Cerebellum (tissue), 4 donors: ENCODE measurements at places on chromosomes 1 and 21.

- no peak for DNase-seq
These were observed 7.0 kb downstream of the COLGALT2 start for GRCh38 chr1:184030433-184031091.

- DNase-seq: peak; percentile 56
These were observed 19.8 kb downstream of the SPRTN start for GRCh38 chr1:231357831-231358354.

GRCh38 chr1:234871710-234872271 lies 256.8 kb downstream of the TOMM20 start:
- no peak for DNase-seq

- no peak for DNase-seq
These were observed 4.2 kb downstream of the MANEAL start for GRCh38 chr1:37797750-37798345.

- DNase-seq: no peak
These were observed 2.0 kb downstream of the PLXNA2 start for GRCh38 chr1:208242146-208242545.

- no peak for DNase-seq
These were observed 30.7 kb downstream of the CA6 start for GRCh38 chr1:8976338-8976737.

DNA sequence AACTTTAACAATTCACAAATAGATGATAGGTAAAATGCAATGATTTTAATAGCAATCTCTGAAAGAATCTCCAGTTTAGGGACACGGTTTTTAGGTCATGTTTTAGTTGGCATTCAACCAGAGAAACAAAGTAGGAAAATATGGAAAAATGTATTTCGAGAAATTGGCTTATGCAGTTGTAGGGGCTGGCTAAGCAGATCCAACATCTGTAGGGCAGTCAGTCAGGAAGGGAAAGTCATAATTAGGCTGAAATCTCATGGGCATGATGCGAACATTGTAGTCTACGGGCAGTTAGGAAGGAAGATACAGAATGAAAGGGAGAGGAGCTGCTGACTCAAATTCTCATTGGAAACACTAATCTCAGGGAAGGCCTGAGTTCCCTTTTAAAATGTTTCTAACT lies 1276.0 kb upstream of the ADGRL4 start:
- no peak for DNase-seq

DNA sequence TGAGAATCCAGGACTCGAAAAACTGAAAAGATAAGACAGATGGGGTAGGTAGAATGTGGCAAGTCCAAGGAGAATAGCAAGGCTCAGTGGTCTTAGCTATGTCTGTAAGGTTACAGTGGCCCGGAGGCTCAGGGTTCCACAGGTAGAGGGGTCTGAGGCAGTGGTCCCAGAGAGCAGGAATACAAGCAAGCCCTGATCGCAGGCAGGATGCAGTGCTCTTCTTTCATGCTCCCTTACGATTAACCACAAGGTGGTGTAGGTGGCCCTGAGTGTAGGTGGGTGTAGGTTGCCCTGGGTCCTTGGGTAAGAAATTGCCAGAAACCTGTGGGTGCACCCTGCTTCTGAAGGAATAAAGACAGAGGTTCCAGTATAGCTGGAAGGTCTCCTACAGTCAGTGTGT lies 99.1 kb upstream of the RAB3GAP2 start:
- DNase-seq: no peak

DNA sequence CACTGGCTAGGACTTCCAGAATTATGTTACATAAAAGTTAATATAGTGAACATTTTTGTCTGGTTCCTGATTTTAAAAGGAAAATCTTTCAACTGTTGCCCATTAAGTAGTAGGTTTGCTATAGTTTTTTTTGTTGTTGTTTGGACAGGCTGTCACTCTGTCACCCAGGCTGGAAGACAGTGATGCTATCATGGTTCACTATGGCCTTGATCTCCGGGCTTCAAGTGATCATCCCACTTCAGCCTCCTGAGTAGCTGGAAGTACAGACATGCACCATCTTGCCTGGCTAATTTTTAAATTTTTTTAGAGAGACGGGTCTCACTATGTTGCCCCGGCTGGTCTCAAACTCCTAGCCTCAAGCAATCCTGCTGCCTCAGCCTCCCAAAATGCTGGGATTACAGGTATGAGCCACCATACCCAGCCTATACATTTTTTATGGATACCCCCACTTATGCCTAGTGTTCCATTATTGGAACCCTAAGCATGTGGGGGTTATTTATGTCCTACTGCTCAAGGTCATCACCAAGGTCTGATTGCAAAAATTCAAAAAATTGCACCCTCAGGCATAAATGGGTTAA lies 6.5 kb downstream of the CTXND2 start:
- DNase-seq: no peak

- DNase-seq: peak; percentile 45
These were observed 144.5 kb downstream of the SLC45A1 start for GRCh38 chr1:8462371-8462892.

- no peak for DNase-seq
These were observed 1261.2 kb upstream of the B3GALT2 start for GRCh38 chr1:194447636-194448035.

- no peak for DNase-seq
These were observed 241.6 kb upstream of the C1orf105 start for GRCh38 chr1:172178886-172179285.

DNA sequence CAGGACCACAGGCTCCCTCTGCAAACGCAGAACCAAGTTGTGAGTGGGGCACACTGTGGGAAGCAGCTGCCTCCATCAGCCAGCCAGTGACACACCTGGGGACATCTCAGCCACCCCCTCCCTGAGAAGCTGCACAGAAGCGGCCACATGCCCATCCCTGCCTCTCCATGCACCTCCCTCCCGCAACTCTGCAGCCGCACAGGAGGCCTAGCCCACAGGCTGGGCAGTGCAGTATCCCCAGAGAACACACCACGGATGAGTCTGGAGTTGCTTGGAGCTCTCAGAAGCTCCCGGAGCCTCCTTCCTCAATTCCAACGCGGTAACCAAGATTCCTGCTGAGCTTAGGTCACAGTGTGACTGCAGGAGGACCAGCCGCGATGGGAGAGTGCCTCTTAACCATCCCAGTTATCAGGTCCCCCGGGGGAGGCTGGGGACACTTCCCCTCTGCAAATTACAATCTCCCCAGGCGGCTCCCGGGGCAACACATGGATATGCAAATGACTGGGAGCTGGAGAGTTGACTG lies 1.2 kb upstream of the WNT3A start:
- DNase-seq: no peak

DNA sequence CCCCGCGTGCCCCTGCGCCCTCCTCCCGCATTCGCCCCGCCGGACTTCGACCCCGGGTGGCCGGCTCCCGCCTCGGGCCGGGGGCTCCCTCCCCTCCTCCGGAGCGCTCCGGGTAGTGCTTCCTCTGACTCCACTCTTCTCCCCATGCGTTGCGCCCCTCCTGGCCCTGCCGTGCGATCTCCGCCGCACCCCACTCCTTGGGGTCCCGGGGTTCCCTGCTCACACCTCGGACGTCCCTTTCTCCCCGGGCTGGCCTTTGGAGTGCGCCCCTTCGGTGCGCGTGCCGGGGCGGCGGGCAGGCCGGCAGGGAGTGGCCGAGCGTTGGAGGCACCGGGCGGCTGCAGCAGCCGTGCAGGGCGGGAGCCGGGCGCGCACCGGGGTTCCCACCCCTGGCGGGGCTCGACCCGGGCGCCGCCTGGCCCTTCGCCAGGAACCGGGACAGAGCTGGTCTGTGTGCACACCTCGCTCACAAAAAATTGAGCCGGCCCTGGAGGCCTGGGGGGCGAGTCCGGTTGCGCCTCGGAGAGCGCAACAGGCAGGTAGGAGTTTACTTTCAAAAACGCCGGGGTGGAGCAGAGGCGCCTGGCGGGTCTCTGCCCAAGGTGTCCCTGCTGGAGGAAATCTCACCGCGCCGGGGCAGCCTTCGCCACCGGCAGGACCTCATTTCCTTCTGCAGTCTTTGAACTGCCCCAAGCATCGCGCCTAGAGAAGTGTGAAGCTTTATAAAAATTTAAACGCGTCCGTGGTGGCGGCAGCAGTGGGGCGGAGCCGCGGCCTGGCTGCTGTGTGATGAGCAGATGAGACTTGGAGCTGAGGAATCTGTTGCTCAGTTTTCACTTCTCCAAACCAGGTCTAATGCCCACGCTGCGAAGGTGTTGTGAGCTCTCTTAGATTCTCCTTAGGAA lies 650 bp downstream of the VANGL1 start:
- DNase-seq: no peak

- peak; percentile 33 for DNase-seq
These were observed 308.5 kb upstream of the ADAMTS5 start for GRCh38 chr21:27275294-27275927.

GRCh38 chr1:200561856-200562214 lies 58.7 kb downstream of the KIF14 start:
- DNase-seq: no peak

- DNase-seq: no peak
These were observed 169.3 kb downstream of the SEC16B start for GRCh38 chr1:177800400-177801088.

- no peak for DNase-seq
These were observed 7.2 kb downstream of the RPAP2 start for GRCh38 chr1:92306020-92306419.

DNA sequence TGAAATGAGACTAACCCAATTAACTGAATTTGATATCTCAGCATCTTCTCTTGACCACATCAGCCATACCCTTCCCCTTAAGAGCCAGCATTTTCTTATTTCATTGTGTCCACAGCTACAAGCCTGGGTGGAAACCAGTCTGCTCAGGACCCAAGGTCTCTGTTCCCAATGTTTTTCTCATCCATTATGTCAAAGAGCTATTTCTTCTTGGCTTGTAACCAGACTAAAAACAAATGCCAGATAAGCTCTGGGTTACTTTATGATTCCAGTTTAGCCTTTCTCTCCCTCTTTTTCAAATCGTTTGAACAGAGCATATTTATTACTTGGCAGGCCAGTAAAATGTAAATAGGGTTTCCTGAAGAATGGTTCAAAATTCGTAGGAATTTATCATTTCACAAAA lies 109.3 kb upstream of the SPATA6 start:
- no peak for DNase-seq

DNA sequence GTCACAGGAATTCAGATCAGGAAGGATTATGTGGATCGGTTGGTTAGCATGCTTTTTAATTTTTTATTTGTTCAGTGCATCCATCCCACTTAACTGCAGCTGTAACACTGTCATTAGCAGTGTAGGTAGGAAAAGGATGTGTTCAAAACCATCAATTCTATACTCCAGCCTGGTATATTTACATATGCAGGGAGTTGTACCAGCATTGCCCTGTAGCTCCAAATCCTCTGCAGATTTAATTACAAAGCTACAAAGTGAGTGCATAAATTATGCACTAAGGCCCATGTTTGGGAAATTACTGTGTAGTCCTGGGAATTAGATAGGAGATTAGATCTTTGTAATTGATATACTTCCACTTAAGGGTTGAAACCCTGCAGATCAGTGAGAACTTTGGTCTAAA lies 15.9 kb upstream of the OSBPL9 start:
- DNase-seq: no peak

DNA sequence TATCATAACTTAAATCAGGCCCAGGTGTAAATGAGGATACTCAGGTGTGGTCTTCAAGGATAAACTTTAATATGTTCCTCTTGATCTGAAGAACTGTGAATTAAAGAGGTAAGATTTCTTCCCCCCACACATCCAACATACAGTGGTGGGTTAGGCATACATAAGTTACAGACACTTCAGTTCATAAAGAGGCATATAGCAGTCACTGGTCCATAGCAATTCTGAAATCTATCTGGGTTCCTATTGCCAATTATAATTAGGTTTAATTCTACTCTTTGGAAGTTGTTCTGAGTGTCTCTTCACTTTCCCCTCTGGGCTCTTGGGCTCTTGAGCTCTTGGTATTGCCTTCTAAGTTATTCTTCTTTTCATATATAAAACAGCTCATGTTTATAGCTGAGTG lies 32.5 kb upstream of the TSPAN2 start:
- no peak for DNase-seq

- DNase-seq: no peak
These were observed 36.1 kb downstream of the NTPCR start for GRCh38 chr1:232986527-232986922.

DNA sequence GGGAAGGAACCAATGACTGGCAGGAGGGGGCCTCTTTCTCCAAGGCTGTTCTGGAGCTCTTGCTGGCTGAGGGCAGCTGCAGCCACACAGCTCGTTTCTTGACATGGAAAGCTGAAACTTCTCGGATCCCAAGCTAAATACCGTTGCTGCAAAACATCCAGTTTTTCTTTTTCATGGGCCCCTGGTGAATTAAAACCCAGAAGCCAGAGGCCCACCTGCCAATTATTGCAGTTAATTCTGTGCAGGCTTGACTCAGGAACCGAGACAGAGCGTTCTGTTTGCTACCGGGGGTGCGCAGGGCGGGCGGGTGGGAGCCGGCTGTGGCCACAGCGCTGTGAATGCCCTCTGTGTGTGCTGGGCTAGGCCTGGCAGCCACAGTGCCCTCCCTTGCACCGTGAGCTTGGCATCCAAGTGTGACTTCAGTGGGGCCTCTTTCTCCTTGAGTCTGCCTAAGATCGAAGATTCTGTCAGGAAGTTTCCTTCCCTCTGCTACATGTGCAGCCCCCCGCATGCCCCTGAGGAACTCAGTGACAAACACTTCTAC lies 19.9 kb upstream of the KCNE2 start:
- DNase-seq: no peak

- DNase-seq: no peak
These were observed 401.2 kb upstream of the PROX1 start for GRCh38 chr1:213586587-213586972.

DNA sequence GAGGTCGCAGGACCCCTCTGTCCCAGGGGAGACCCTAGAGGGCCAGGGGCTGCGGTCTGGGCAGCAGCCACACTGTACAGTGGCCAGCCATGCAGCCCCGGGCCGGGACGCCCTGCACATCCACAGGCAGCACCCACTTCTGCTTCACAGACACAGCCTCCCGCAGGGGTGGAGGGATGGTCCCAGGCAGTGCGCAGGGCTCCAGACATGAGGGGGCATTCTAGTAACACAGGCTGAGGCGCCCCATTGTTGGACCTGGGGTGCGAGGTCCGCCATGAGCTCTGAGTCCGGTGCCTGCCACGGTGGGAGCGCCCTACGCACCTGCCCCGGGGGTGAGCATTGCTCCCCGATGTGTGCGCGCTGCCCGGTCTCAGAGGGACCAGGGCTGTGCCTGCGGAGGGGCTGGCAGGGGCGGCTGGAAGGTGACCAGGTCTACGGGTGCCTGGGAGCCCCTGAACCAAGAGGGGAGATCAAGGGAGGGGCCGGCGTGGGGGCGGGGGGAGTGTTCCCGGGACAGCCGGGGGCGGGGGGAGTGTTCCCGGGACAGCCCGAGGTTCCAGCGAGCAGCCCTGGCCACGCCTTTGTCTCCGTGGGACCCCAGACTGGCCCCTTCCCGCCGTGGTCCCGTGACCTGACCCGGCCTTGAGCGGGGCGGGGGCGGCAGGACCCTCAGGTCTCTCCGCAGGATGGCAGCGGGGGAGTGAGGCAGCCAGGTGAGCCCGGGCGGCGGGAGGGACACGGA lies 4.5 kb downstream of the MMEL1 start:
- DNase-seq: no peak
